SK-N-SH treated with all-trans-retinoic acid at 6 μM for 48 hours (cell line): ENCODE measurements at places on chromosomes 11 and 22.

- ATAC-seq: no peak
Observed at GRCh38 chr22:42887120-42887519, 30.0 kb upstream of the ARFGAP3 start.

- no peak for ATAC-seq
Observed at GRCh38 chr11:131839326-131839725, 468.9 kb downstream of the NTM start.

DNA sequence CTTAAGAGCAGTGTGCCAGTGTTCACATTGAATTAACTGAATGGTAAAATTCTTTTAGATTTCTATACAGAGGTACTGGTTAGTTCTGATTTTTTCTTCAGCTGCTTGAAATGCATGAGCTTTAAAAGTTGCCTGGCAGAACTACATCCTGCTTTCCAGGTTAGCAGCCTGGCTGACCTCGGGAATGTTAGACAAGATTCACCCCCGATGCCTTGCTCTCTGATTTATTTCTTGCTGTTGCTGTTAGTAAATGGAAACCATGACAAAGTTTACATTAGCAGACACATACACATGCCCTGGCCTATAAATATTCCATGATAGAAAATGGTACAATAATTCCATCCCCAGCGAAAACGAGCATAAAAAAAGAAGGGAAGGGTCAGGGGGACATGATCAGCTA lies 47.0 kb downstream of the WT1 start:
- no peak for ATAC-seq

DNA sequence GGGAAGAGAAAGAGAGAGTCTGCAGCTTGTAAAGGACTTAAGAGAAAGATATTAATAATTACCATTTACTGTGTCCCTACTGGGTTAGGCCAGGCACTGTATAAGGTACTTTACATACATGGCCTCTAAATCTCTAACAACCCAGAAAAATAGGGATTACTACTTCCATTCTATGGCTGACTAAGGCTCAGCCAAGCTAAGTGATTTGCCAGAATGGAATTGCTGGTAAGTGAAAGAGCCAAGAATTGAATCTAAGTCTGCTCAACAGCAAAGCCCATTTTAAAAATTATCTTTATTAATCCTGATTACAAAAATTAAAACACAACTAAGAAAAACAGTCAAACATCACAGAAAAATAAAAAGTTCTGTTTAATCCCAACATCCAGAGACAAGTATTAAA lies 21.4 kb downstream of the XRRA1 start:
- no peak for ATAC-seq

GRCh38 chr11:46894506-46894905 lies 23.8 kb downstream of the LRP4 start:
- ATAC-seq: no peak

GRCh38 chr11:117876341-117877119 lies at the start of gene FXYD6:
TSS of gene FXYD6 (minus strand) at chr11:117876658. CDS start at chr11:117842776, 33,882 bp downstream.
- peak; percentile 33 for ATAC-seq

DNA sequence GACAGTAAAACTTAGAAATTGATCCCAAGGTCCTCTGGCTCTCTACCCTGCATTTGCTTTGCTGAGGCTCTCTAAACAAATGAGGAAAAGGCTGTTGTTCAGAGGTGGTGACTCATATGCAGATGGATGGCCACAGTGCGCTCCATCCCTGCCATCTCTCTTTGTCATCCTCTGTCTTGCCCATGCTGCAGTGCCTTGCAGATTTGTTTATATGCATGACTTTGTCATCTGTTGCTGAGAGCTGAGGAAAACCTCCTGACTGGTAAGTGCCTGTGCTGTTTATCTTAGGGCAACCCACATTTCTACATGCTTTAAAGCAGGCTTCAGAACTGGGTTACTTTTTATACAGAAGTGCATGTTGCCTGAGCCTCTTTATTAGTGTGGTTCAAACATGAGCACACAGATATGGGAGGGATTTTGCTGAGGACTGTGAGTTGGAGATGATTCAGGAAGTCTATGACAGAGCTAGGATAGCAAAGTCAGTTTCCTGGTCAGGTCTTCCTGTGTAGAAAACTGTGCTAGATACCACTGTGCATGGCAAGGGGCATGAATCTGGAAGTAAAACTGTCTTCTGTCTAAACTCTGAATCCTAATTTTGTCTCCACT lies 57.4 kb downstream of the JAM3 start:
- ATAC-seq: peak; percentile 88

DNA sequence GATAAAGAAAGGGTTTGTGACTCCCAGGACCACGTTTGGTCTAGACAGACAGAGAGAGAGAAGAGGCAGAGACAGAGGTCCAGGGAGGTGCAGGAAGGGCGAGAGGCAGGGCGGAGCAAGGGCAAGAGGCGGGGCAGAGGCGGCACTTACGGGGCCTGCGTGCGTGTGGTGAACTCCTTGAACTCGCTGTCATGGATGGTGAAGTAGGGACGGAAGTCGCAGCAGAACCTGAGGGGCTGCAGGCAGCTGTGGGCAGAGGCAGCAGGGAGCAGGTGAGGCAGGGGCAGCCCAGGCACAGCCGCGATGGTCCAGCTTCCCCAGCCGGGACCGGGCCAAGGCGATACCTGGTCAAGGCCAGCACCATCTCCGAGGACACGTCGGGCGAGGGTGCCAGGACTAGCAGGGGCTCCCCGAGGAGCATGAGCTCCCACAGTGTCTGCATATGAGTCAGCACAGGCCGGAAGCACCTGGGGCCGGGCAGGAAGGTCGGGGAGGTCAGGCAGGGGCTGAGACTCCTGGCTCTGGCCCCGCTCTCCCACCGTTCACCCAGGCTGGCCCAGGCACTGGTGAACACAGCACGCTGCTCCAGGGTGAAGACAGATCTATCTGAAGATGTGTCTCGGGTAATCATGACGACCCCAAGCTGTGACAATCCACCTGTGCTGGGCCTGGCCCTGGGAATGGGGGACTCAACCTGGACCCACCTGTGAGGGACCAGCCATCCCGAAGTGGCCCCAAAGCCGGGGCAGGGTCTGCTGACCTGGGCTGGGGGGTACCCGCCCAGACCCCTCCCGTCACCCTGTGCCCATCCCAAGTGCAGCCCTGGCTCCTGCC lies 7.2 kb upstream of the PLXNB2 start:
- no peak for ATAC-seq

DNA sequence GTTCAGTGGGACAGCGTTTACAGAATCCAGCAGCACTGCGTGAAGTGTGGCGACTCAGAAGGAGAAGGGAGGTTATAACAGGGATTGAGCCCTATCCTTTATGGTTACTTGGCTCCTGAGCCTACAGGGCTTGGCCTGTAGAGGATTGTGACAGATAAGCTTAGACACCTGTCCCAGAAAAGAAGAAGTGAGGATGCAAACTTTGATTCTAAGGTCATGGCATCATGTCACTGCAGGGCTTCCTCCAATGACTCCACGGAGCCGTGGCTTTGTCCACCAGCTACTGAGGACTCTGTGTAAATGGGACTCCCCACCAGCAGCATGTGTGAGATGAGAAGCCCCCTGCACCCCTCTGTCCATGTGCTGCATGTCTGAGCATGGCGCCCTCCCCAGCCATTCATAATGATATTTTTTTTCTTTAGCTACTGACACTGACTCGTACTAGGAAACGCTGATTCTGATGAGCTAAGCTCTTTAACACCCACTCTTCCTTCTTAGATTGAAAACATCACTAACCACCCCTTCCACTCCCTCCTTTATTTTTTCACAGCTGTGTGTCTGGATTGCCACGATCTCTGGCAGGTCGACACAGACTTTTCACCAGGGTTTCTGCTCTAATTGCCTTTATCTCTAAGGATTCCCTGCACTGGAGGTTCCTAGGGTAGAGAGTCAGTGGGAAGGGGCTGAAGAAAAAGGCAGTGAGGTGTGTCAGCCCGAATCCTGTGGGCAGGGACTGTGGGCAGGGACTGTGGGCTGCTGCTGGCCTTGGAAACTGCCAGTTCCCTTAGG lies 65.5 kb upstream of the TTC12 start:
- ATAC-seq: no peak

- no peak for ATAC-seq
Observed at GRCh38 chr22:48794906-48795305, 1032.8 kb downstream of the BRD1 start.

GRCh38 chr11:102478673-102479299 lies 26.2 kb upstream of the TMEM123 start:
- ATAC-seq: no peak; the same call in 2 of the 3 replicates

GRCh38 chr22:21726650-21727049 lies 8.9 kb downstream of the YPEL1 start:
- ATAC-seq: peak; percentile 83

GRCh38 chr22:24986816-24987215 lies 34.3 kb downstream of the KIAA1671 start:
- ATAC-seq: no peak

GRCh38 chr11:19849107-19849789 lies 136.6 kb downstream of the NAV2 start:
- ATAC-seq: peak; percentile 25; the same call in 2 of the 3 replicates

GRCh38 chr22:49956914-49957825 lies 3.4 kb upstream of the PIM3 start:
- ATAC-seq: no peak

- no peak for ATAC-seq
Observed at GRCh38 chr11:71996946-71997345, 1.8 kb upstream of the IL18BP start.

GRCh38 chr22:43928908-43929307 lies 5.3 kb downstream of the PNPLA3 start:
- no peak for ATAC-seq

GRCh38 chr11:45076761-45077160 lies 69.7 kb upstream of the PRDM11 start:
- no peak for ATAC-seq

DNA sequence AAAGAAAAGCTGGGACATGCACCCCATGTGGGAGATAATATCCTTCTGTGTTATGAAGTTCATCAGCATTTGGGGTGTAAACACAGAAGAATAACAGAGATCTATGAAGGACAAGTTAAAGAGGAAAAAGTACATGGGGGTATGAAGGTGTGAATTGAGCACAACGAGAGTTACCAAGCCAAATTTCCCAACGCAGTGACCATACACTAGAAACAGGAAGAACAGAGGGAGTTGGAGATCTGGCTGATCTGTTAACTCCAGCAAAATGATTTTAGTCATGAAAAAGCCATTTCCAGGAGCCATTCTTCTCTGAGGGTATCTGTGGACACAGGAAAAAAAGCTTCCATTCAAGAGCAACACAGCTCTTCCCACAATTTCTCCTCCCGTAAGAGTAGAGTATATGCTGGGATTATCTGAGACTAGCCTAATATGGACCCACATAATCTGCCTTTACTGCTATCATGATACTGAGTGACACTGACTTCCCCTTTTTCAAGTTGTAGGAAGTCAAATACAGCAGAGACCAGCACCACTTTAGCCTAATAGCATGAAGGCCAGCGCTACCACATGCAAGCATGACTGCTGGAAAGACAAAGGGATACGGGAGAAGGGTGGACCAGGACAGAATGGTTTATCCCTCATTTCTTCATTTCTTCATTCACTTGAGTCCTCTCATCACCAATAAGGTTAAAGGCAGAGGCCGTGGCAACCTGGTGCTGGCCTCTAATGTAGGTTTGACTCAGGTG lies 19.6 kb upstream of the OR8D2 start:
- no peak for ATAC-seq

DNA sequence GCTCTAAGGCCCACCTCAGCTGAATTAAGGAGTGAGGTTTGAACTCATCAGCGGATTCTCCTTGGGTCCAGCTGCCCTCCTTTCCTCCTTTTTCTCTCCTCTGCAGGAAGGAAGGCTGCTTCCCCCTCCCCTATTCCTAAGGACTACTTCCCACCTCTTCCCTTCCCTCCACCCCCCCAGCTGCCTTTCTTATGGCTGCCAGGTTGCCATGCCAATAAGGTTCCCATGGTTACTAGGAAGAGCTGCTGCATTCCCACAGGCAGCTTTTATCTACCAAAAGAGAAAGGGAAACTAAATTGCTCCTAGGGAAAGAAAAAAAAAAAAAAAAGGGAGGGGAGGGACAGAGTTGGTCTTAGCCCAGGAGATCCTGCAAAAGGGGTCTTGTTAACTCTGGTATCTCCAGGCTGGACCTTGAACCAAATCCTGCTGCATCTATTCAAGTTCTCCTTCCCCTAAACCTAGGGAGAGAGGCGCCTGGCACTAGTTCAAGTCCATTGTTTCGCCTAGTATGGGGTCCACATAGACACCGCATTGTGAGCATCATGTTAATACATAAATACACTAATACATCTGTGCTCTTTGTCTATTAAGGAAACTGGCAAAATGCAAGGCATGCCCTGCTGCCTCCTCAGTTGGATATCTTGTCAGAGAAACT lies 21.2 kb upstream of the FEZ1 start:
- ATAC-seq: no peak; the same call in 2 of the 3 replicates

DNA sequence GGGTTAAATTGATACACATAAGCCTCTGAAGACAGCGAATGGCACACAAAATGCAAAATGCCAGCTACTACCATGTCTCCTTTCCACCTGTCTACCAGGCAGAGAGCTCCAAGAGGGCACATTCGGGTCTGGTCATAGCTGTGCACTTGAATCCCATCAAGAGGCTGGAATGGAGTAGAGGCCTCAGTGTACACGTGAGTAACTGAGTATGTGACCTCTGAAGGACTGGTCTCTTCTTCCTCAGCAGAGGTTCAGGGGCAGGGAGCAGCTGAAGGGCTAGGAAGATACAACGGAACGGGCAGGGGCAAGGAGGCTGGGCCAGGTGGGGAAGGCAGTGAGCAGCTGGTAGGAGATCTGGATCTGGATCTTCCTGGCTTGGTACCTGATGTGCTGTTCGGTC lies 56.3 kb upstream of the PHOX2A start:
- no peak for ATAC-seq

DNA sequence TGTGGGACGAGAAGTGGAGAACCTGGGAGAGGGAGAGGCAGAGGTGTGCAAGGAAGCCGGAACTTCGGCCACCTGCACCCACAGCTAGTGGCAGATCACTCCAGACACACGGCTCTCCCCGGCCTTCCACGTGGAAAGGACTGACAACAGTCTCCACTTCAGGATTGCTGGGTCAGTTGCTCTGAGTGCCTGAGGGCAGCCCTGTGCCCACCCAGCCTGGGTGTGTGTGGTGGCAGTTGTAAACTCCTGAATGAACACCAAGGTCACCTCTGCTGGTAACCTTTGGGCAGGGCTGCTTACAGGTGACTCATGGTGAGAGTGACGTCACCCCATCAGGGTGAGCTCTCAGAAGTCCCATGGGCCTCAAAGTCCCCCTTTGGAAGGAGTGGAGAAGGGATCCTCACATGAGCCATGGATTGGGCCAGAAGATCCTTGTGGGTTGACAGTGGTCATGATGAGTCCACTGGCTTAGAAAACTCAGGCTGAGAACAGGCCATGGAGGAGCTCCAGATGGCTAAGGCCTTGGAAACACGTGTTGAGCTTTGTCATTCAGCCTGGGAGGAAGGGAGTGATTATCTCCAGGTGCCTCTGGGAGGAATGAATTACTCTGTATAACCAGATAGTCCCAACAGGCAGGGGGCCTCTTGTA lies 71.3 kb downstream of the BCR start:
- no peak for ATAC-seq

GRCh38 chr11:116240710-116241109 lies 532.1 kb downstream of the BUD13 start:
- ATAC-seq: no peak
